Activated CD8-positive, alpha-beta T cell treated with anti-CD3 and anti-CD28 coated beads, Interleukin-2, amount 10 ng/mL, durations not matched to agents 7 days and 5 days (primary cell): ENCODE measurements at places on chromosomes 4 and X.

DNA sequence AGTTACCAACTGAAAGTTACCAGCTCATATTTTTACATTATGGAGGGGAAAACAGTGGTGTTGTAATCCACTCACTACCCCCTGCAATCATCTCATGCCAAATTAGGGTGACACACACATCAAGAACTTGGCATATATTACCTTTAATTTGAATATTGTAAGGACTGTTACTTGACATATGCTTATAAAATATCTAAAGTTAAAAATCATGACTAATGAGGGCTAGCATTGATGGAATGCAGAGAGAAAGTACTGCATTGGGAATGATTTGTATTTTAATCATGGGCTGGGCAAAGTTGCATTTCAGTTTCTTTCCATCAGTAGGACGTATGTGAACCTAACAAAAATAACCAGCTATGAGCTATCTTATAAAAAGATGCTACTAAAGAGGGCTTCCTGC lies 517.5 kb upstream of the GRIA3 start:
- no peak for DNase-seq

DNA sequence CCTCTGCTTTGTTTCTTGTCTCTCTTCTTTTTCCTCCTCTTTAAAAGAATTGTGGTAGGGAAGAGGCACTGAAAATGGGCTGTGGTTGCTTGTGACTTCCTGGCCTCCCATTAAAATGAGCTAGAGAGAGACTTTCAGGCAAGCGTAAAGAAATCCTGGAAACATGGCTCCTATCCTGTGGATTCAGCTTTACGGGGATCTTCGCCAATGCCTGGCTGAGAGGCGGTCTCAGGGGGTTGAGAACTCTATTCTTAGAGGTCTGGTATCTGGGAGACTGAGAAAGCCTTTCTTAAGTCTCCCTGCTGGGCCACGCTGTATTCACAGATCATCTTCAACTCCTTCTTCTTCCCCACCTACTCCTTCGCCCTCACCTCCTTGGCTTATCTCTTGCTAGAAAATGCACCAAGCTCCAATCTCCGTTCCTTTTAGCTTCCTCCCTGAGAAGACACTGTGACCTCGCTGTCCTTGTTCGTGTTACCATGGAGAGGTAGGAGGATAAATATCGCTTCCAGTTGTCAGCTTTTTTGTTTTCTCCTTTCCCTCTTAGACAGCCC lies 542 bp upstream of the KLF8 start:
- no peak for DNase-seq

- no peak for DNase-seq
Measured at GRCh38 chrX:101229170-101229569, 9.6 kb downstream of the DRP2 start.

DNA sequence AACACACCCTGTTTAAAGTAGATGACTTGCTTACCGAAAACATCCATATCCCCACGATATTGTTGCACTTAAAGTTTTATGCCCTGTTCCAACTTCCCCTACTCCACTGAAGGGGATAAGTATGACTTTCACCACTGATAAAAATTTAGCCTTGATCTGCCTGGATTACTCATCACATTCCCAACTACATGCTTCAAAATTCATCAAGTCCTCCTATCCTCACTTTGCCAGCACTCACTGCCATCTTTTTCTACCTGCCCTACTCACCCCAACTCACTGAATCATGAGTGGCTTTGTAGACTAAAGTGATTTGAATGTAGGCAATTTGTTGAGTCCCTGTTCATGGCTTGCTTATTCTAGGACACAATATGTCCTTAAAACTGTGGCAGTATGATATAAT lies 12.2 kb upstream of the GPRIN3 start:
- DNase-seq, result no peak

- no peak for DNase-seq
Measured at GRCh38 chr4:69781458-69782418, 21.3 kb upstream of the SULT1B1 start.

DNA sequence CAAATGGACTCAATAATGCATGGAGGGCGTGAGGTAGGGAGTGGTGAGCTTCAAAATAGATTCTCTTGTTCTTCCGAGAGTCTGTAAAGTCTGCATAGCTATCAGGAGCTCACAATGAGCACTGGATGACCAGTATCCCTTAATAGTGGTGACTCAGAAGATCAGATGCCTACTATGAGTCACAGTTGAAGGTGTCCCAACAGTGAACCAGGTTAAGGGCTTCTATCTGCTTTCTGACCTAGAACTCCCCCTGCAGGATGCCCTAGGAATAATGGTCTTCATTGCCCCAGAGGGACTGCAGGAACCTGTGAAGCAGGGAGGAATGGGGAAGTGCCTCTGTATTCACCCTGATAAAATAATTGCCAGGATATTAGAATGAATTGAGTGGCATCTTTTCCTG lies 22.1 kb downstream of the DGKK start:
- peak; percentile 25 for DNase-seq

DNA sequence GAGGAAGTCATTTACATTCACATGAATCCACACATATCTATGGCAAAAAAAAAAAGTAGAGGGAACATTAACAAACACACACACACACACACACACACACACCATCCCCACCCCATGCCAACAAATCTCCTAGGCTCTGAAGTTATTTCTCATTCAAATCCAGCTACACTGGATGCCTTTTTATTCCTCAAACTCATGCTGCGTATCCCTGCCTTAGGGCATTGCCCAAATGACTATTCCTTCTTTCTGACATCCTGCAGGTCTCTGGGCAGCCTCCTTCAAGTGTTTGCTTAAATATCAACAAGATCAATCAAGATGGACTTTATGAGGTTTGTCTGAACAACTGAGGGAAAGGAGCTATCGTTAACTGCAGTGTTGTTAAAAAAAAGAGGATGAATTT lies 106.5 kb upstream of the FAM9A start:
- DNase-seq, result no peak

DNA sequence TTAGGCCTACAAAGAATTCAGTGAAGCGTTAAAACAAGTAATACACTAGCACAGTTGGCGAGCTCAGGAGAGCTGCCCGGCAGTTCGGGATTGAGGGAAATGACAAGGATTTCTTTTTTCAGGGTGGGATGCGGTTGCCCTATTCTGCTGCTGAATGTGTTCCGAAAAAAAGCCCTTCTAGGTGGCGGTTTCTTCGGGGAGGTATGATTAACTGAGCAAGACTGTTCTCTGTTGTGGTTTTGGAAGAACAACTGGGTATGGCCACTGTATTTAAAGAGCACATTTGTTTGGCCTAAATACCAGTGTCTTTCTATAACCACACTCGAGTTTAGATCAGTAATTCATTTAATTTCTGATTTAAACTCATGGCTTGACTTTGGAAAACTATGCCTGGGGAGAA lies 459.7 kb upstream of the FAT1 start:
- no peak for DNase-seq

- DNase-seq, result no peak
Measured at GRCh38 chrX:124433186-124433585, 86.8 kb downstream of the SH2D1A start.

DNA sequence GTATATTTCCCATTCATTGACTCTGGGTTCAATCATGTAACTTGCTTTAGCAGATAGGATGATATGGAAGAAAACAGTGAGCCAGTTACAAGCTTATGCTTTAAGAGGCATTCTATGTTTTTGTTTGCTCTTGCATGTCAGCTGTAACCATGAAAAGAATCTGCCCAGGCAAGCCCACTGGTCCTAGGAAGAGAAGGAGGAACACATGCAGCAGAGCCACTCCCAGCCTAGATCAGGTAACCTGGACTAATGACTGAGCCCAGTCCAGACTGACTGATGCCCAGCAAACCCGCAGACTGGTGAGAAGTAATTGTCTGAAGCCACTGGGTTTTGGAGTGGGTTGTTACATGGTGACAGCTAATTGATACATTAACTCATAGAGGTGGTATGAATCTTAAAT lies 167.9 kb downstream of the COL4A6 start:
- no peak for DNase-seq

GRCh38 chrX:129310000-129310399 lies 213.3 kb downstream of the SMARCA1 start:
- no peak for DNase-seq

- no peak for DNase-seq
Measured at GRCh38 chrX:8297766-8298165, 126.7 kb upstream of the VCX2 start.

DNA sequence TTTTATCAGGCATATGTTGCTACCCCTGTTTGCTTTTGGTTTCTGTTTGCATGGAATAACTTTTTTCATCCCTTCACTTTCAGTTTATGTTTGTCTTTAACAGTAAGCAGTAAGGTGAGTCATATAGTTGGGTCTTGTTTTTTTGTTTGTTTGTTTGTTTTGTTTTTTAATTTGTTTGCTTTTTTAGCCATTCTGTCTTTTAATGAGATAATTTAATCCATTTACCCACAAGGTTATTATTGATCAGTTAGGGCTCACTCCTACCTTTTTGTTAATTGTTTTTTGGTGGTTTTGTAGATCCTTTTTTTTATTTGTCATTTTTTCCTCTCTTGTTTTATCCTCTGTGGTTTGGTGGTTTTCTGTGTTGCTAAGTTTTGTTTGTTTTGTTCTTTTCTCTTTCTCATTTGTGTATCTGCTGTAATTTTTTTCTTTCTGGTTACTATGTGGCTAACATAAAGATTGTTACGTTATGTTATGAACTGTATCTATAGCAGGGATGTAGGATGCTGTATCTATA lies 379.5 kb upstream of the MAD2L1 start:
- DNase-seq, result no peak
